ENCODE measurements at places on chromosomes 3 and 15.

DNA sequence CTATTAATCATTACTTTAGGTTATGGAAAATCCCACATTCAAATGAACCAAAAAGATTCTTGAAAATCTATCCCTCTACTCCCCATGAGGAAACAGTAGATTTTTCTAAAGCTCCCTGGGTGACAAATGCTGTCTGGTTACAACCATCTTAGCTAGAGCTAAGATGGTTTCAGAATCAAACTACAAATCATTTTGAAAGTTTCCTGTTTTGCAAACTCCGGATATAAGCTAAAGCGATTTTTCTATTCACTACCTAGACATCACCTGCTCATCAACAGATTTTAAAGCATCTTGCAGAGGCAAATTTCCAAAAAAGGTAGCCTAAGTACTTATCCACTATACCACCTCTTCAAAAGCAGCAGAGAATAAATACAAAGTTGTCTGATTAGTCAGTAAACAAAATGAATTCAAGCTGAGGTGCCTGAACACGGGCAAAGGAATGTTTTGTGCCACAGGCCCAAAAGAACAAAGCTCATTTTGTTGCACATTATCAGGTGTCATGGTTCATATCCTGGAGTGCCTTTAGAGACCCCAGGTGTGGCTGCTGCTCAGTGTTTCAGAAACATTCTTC lies 204.9 kb downstream of the TNIK start:
- DNase-seq = no peak

DNA sequence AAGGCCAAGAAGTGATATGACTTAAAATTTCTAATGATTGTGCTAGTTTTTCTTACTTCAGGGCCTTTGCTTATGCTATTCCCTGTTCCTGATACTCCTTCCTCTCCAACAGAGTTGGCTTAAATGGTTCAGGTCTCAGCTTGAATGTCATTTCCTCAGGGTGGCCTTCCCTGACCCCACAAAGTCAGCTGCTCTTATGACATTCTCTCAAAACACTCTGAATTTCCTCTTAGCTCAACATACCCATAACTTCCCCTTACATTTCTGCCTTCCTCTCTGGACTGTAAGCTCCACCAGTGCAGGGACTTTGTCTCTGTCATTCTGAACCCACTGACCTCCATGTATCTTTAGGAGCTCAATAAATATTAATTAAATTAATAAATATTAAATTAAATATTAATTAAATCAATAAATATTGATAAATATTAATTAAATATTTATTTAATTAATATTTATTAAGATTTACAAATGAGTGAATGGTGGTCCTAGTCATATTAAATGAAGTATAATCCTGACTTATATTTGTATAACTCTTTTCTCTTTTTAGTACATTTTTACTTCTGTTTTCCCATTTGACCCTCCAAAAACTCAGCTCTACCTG lies 17.9 kb upstream of the TMCC1 start:
- no peak for DNase-seq

- no peak for DNase-seq
Observed at GRCh38 chr3:116920826-116921610, 211.4 kb downstream of the TUSC7 start.

DNA sequence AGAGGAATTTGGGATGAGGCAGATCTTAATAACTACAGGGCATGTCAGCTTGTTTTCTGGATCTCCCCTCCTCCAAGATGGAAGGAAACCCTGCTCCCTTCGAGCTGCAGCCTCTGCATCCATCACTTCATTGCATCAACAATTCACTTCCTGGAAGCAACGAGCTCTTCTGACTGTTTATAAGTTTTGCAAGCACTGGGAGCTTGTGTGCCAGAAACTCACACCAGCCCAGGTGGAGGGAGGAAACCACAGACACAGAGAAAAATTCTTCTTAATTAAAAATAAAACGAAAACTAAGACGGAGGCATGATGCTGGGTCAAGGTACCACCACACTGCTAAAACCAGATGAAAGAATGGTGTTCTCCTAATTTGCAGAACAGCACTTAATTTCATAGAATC lies 10.6 kb downstream of the LRIG1 start:
- no peak for DNase-seq

- DNase-seq = no peak
Observed at GRCh38 chr3:124438813-124439212, 291.4 kb upstream of the UMPS start.

Measured in activated T-cell treated with anti-CD3 and anti-CD28 coated beads, Interleukin-2, amount 50 U/mL, for 48 hours (primary cell).